ENCODE measurements at places on chromosomes 6 and 20.

DNA sequence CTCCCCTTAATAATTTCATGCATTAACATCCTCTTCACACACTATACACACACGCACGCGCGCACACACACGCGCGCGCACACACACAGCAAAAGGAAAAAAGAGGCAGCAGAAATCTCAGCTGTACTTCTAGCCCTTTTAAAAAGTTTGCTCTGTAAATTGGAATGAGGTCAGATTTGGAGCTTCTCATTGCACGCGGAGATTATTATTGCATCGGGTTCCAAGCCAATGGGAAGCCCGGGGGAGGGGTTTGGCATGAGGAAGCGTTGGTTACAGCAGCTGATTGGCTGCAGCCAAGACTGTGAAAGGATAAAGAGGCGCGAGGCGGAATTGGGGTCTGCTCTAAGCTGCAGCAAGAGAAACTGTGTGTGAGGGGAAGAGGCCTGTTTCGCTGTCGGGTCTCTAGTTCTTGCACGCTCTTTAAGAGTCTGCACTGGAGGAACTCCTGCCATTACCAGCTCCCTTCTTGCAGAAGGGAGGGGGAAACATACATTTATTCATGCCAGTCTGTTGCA lies at the start of gene SOX4:
TSS of gene SOX4 (plus strand) at position 340 of the 515 bp plus-strand sequence. CDS start 784 bp downstream, outside the sequence.
- DNase-seq = peak; percentile 83

DNA sequence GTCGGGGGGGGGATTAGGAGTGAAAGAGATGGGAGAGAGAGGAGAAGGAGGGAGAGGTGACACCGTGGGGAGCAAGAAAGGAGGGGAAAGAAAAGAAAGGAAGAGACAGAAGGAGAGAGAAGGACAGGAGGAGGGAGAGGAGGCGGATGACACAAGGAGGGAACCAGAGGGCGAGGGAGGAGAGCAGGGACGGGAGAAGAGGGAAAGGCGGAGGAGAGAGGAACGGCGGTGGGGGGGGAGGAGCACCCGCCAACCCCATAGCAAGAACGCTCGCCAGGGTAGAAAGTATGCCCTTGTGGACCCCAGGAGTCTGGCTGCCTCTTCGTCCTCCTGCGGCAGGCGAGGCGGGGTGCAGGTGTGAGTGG lies 4.5 kb upstream of the INSM1 start:
- DNase-seq = no peak

- DNase-seq = no peak
These were observed 6.4 kb upstream of the SLC22A7 start for GRCh38 chr6:43291708-43292107.

DNA sequence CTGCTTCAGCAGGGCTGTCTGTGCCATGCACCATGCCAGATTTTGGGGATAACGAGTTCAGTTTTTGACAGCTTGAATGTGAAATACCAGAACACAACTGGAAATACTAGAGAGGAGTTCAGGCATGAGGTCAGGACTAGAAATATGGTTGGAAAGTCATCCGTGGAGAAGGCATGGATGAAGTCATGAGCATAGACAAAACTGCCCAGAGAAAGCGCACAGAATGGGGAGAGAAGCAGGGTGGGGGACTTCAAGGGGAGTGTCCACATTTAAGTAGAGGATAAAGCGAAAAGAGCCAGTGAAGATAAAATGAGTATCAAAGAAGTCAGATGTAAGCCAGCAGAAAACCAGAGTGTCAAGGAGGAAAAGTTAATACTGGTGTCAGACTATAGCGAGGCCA lies 653.4 kb upstream of the ARID1B start:
- DNase-seq = no peak

- no peak for DNase-seq
These were observed 12.8 kb downstream of the ME1 start for GRCh38 chr6:83417880-83418663.

DNA sequence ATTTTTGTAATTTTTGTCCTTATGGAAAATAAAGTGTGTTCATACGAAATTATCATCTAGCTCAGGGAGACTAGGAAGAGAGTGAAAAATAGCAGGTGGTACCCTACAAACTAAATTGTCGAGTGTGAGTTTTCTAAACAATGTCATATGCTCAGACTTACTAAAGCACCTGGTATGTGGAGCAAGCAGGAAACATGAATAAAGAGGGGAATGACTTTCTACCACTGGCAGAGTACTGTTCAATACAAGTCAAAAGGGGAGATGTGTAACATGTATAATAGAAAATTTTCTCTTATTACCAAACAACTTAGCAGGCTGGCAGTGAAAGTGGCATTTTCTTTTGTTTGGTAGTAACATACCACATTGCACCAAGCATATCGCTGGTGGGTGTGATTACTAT lies 36.1 kb downstream of the CTNNBL1 start:
- DNase-seq = no peak

DNA sequence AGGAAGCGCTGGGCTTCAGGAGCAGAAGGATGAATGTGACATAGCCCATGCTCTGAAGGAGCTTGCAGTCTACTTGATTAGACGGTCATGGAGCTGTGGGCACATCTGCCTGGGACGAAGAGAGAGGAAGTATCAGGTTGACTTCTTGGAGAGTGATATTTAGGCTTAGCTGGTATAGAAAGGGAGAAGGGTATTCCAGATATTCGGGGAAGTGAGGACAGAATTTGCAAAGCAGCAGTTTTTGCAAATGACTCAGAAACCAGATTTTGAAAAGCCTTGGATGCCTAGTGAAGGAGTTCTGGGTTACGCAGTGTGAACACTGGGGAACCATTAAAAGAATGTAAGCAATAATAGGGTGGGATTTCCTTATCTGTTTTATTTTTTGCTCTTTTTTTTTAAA lies 60.7 kb downstream of the EYA4 start:
- DNase-seq = no peak

- DNase-seq = no peak
These were observed 44.6 kb downstream of the DPPA5 start for GRCh38 chr6:73309535-73309784.

GRCh38 chr6:114431641-114432040 lies 88.8 kb upstream of the HS3ST5 start:
- DNase-seq = no peak

DNA sequence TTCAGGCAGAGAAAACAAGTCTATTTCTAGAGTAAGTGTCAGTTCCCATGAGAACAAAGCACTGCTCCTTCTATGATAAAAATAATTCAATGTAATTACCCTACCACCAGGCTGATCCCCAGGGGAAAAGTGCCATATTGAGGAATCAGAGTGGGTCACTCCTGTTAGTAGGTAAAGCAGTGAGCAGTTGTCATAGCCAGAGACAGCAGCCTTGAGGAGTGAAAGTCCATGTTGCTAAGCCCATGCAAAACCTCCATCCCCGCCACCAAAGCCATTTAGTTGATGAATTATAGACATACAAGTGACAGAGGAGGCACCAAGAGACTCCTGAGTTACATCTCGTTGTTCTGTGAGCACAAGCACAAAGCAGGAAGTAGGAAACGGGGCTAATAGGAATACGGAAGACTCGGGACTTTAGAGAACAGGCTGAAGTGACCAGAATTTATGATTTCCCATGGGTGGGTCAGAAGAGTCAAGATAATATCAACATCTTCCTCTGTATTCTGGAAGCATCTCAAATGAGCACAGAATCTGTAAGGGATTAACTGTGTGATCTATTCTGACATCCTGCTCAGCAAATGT lies 197.9 kb downstream of the MAFB start:
- no peak for DNase-seq

DNA sequence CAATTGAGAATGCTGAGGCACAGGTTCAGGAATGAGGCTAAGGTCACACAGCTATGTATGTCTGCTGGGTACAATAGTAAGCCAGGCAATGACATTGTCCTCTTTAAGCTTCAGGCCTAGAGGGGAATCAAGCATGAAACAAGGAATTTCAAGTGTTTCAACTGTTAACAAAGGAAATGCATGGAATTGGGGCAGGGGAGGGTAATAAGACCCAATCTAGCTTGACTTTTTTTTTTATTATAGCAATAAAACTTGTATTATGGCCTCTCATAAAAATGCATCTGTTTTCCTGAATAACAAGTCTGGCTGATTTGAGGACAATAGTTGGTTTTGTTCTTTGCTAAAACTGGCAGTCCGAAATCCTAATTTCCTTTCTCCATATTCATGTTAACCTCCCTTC lies 336.7 kb downstream of the CBLN4 start:
- DNase-seq = no peak

- no peak for DNase-seq
These were observed 4.0 kb upstream of the GABRR1 start for GRCh38 chr6:89221129-89221528.

GRCh38 chr6:7135755-7136154 lies 28.0 kb downstream of the RREB1 start:
- no peak for DNase-seq

DNA sequence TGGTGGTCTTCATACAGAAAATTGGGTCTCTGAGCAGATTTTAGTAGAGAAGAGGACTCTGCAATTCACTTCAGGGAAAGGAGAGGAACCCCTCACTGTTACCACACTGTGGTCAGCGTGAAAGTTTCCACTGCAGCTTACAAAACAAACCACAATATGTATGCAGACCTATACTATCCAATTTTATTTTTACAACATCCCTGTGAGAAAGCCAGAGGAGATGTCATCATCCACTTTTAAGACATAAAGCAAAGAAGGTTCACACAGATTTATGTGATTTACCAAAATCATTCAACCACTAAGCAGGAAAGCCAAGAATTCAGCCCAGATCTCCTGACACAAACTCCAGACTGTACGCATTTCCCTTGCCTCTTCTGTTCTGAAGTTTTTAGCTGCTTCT lies 442.4 kb downstream of the FRK start:
- DNase-seq = no peak

- DNase-seq = no peak
These were observed 148.1 kb upstream of the HDAC2 start for GRCh38 chr6:114119056-114119455.

- no peak for DNase-seq
These were observed 7.5 kb downstream of the ATG5 start for GRCh38 chr6:106318061-106318460.

- DNase-seq = no peak
These were observed 19.9 kb downstream of the PEDS1 start for GRCh38 chr20:50133474-50134217.

- DNase-seq = no peak
These were observed 988.7 kb downstream of the HACE1 start for GRCh38 chr6:103870970-103871369.

DNA sequence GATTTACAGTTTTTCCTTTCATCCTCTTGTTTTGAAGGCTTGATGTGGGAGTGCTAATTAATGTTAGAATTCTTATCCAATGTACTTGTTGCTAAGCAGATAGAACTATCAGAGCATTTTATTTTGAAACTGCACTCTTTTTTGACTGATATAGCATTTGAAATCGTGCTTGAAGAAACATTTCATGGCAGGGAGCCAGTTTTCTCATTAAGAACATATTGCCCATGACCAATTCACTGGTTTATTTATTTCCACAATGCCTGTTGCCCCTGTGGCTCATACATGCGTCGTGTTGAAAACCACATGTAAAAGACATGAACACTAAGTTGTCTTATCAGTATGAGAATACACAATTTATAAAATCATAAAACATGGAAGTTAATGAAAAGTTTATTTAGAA lies 479.7 kb upstream of the FLRT3 start:
- no peak for DNase-seq

GRCh38 chr6:113184291-113184690 lies 672.9 kb upstream of the MARCKS start:
- DNase-seq = no peak

- no peak for DNase-seq
These were observed 70.3 kb upstream of the RALGAPA2 start for GRCh38 chr20:20782755-20783154.

GRCh38 chr20:38147163-38147562 lies 17.9 kb downstream of the TGM2 start:
- no peak for DNase-seq

- DNase-seq = no peak
These were observed 20.2 kb downstream of the MAP3K4 start for GRCh38 chr6:161011492-161012480.

GRCh38 chr6:168737481-168737880 lies 296.5 kb downstream of the SMOC2 start:
- no peak for DNase-seq

GRCh38 chr6:32833664-32834063 lies 4.9 kb downstream of the TAP2 start:
- no peak for DNase-seq

GRCh38 chr6:10194816-10195672 lies 219.8 kb downstream of the TFAP2A start:
- DNase-seq = no peak

DNA sequence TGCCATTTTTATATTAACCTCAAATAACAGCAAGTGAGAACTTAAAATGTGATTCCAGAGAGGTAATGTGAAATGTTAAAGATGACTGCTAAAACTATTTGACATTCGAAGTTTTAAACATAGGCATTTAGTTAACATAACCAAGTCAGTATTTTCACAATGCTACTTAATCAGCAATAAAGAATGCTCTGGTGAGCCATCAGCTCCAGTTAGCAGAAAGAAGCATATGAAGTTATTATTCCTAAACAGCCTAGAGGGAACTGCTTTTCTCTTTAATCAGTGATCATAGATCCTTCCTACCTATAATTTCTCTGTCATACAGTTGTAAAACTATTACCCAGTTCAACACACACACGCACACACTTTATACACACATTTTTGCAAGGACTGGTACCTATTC lies 60.1 kb downstream of the MMS22L start:
- no peak for DNase-seq

DNA sequence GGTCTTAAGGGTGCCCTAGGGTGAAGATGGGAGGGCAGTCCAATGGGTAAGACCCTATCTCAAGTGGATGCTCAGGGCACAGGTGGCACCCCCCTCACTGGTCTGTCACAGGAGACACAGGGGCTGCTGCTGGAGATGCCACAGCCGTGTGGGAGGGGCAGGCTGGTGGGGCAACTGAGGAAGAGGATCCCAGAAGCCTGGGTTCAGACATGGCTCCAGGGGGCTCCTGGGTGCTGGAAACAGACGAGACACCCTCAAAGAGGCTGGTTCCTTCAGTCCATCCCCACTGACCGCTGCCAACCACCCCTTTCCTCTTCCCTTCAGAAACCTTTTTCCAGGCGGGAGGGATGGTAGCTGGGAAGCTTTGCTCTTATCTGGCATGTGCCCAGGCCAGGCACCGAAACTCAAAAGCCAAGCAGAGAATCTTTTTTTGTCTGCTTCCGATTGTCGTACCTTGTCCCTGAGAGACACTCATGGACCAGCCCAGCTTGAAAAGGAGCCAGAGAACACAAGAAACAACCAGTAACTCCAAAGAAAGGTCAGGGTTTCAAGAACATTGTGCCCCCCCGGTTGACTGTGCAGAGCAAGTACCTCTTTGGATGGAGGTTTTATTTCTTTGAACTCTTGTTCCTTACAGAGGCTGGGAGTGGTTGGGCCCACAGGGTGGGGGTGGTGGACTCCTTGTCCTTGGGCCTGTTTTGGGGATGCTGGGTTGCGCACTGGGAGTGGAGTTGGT lies 28.5 kb upstream of the EMILIN3 start:
- DNase-seq = no peak

All from anterior cingulate cortex (tissue), 58 donors.